Tongue (tissue), 3 donors: ENCODE measurements at places on chromosomes 2 and 18. TPM values are rescaled to one million over a fixed set of nuclear protein-coding genes. Genes with fewer than 3 reads are reported as not detected.

DNA sequence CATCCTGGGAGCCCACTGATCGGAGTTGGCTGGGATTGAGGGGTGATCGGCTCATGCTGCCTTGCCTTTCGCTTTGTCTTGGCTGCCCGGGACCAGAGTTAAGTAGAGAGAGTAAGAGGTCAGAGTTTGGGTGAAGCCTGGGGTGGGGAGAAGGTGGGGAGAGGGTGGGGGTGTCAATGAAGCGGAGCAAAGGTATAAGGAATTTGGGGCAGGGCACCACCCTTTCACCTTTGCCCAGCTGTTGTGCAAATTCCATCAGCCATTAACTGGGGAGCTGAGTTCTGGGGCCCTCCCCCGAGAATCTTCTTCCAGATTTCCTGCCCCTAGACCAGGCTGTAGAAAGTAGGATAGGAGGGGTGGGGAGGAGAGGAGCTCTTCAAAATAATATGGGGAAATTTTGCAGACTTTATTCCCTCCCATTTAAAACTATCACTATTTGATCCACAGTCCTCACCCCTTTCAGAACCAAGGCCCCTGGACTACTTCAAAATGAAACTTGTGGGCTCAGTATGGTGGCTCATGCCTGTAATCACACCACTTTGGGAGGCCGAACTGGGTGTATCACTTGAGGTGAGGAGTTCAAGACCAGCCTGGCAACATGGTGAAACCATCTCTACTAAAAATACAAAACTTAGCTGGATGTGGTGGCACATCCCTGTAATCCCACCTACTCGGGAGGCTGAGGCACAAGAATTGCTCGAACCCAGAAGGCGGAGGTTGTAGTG lies at the start of gene SLC23A3:
SLC23A3 (minus strand) TSS at position 100 of the 725 bp plus-strand sequence; CDS start at position 55, 45 bp downstream.
- no peak for DNase-seq

- peak; percentile 84 for DNase-seq
These were observed 23.7 kb downstream of the CRACDL start for GRCh38 chr2:98912221-98912851.

GRCh38 chr2:39649511-39649910 lies 16.2 kb upstream of the TMEM178A start:
- DNase-seq, result no peak

Gene PAIP2B
- total RNA-seq, result 16.2 TPM

Gene GAD1
- 3.9 TPM for total RNA-seq

- DNase-seq, result no peak
These were observed 231.3 kb downstream of the NDUFA10 start for GRCh38 chr2:239793836-239794235.

GRCh38 chr2:71045151-71045550 lies 23.3 kb upstream of the NAGK start:
- no peak for DNase-seq
